Stimulated activated CD8-positive, alpha-beta memory T cell treated with anti-CD3 and anti-CD28 coated beads, Interleukin-7, amount 100 ng/mL, for 4 hours (primary cell): ENCODE measurements at places on chromosomes 1 and 21.

DNA sequence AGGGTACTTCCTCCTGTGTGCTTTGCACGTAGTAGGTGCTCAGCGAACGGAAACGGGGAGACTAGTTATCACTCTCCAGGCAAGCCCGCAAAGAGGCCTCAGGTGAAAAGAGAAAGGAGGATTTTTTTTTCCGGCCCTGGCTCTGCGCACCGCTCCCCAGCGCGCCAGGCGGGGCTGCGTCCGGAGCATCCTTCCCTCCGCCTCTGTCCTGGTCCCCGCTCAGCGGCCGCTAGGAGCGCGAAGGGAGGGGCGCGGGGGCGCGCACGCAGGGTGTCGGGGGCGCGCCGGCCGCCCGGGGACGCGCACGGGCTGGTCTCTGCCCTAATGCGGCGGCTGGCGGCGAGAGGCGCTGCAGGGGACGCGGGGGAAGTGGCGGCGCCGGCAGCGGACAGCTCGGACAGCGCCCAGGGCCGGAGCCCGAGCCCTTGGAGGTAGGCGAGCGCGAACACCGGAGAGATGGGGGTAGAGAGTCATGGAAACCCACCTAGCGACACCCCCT lies 42.3 kb upstream of the NFASC start:
- DNase-seq = no peak

GRCh38 chr1:91552091-91552490 lies 51.4 kb downstream of the CDC7 start:
- DNase-seq = no peak

DNA sequence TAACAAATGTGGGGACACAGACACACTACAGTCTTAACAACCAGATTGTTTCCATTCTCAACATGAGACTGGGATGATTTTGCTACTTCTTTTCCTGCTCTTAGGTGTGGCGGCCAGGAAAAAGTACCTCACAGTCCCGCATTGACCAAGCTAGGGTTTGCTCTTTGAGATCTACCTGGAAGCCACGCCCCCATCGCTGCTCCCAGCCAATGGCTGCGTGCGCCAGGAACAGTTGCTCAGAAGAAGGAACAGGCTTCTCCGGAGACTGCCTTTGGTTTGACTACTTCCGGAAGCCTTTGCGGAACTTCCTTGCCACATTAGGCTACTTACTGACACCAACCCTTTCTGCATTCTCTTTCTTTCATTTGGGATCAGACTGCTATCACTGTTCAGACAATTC lies 44.2 kb upstream of the PLD5 start:
- no peak for DNase-seq

DNA sequence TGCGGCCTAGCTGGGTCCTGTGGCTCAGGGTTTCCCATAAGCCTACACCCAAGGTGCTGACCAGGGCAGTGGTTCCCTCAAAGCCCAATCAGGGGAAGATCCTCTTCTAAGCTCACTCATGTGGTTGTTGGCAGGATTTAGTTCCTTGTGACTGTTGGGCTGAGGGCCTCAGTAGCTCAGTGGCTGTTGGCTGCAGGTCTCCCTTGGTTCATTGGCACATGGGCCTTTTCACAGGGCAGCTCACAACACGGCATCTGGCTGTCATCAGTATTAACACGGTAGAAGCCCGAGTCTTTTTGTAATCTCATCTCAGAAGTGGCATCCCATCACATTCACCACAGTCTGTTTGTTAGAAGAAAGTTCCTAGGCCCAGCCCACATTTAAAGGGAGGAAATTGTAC lies 188.2 kb upstream of the HMCN1 start:
- DNase-seq = no peak

GRCh38 chr1:32966900-32967299 lies 2.3 kb upstream of the RNF19B start:
- DNase-seq = no peak

- DNase-seq = no peak
These were observed 14.0 kb downstream of the WNT3A start for GRCh38 chr1:228020686-228021354.
